Fibroblast of the conjunctiva (primary cell): ENCODE measurements at places on chromosomes 6 and 20.
A peak's percentile ranks its signal among the peaks of the same experiment; 100 is the strongest.

GRCh38 chr20:62831361-62831788 is 14.5 kb downstream of the COL9A3 start:
- DNase-seq, result no peak

GRCh38 chr6:126039284-126039683 is 52.9 kb downstream of the TRMT11 start:
- DNase-seq, result no peak

GRCh38 chr20:7650086-7650879 is 290.0 kb downstream of the HAO1 start:
- DNase-seq, result peak; percentile 20

GRCh38 chr6:27375613-27376079 is 12.9 kb upstream of the ZNF391 start:
- no peak for DNase-seq

DNA sequence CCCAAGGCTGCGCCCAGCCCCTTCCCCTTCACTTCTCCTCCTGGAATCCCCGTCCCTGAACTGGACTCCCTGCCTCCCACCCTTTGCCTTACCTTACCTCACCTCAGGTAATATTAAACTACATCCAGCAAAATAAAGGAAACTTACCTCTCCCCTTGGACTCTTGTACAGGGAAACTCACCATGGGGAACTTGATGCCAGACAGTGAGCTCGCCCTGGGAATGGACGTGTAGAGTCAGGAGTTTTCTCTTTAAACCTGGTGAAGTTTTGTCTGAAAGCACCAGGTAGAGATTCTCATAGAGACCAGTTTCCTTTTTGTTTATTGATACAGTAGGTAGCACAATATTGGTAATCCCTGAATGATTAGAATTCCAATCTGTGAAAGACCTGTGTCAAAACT is 544 bp upstream of the HLA-C start:
- no peak for DNase-seq

- DNase-seq, result no peak
These were observed 43.6 kb downstream of the DLL1 start for GRCh38 chr6:170247178-170247701.

GRCh38 chr6:124495665-124496190 is 466.5 kb upstream of the RNF217 start:
- DNase-seq, result no peak

- no peak for DNase-seq
These were observed 75.4 kb upstream of the KCNG1 start for GRCh38 chr20:51098284-51098810.

GRCh38 chr20:22339946-22340345 is 244.4 kb downstream of the FOXA2 start:
- no peak for DNase-seq

- no peak for DNase-seq
These were observed 140.8 kb downstream of the BTBD9 start for GRCh38 chr6:38498805-38499445.

DNA sequence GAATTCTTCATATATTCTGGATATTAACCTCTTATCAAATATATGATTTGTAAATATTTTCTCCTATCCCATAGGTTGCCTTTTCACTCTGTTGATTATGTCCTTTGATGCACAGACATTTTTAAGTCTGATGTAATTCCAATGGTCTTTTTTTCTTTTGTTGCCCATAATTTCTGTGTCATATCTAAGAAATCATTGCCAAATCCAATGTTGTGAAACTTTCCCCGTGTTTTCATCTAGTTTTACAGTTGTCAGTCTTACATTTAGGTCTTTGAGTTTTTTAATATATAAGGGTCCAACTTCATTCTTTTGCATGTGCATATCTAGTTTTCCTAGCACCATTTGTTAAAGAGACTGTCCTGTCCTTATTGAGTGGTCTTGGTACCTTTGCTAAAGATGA is 111.5 kb downstream of the SESN1 start:
- DNase-seq, result no peak

GRCh38 chr20:60583741-60584140 is 625.5 kb downstream of the CDH26 start:
- DNase-seq, result no peak

- DNase-seq, result no peak
These were observed 38.3 kb downstream of the PDRG1 start for GRCh38 chr20:31913431-31914157.

GRCh38 chr6:136499370-136499769 is 50.9 kb downstream of the MAP7 start:
- DNase-seq, result no peak

- DNase-seq, result no peak
These were observed 80.9 kb downstream of the SESN1 start for GRCh38 chr6:109013656-109014305.
